Hepatic stellate cell (primary cell): ENCODE measurements at places on chromosomes 7 and 10.

DNA sequence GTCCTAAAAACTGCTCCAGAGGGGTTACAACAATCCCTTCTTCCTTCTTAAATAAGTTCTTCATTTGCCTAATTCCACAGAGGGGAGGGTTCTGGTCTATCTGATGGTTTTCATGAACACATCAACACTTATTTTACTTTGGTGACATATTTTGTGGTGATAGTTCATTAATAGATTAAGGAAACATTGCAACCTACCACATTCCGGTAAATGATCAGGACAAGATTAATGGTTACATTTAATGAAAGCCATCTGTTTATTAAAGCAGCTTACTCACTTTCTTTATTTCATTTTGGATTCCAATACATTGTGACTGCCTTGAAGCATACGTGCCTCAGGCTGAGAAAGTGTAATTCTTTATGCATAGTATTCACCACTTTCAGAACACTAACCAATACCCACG, 101.0 kb downstream of the SKIDA1 start:
- DNase-seq, result no peak

GRCh38 chr10:11081408-11081807, 63.7 kb downstream of the CELF2 start:
- DNase-seq, result no peak

DNA sequence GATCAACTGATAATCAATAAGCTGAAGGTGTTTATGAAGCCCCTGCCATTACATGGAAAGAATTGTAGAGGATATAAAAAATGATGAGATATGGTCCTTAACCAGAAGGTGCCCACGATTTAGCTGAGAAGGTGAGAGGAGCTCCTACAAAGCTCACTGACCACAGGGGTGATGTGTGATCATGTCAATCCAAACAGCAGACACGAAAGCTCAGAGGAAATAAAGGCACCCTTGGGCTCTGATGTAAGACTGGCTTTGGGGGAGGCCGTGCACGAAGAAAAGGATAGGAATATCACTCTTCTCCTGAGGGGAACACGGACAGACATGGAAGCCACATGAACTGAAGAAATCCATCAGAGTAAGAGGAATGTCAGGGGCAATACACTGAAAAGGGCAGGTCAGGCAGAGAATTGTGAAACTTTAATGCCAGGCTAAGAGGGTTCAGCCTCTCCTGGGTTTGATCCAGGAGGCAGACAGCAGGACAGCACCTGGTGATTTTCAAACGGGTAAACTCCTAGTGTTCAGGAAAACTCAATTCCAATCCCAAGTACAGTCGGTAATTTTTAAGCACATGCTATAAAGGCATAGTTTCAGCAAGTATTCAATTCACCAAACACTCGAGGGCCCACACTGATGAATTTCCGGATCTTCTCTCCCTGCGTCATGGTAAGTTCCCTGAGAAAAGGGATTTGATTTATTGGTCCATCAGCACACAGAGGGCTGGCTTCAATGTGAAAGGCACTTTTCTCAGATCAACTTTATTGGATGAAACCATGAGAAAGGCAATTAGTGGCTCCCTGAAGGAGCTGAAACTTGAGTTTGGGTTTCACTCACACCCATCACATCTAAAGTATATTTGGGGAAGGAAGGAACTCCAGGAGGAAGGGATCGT, 163.8 kb downstream of the PRPF18 start:
- DNase-seq, result no peak

- DNase-seq, result no peak
These were observed 140.1 kb upstream of the UNC5B start for GRCh38 chr10:71072131-71072822.

GRCh38 chr7:94109556-94109955, 105.4 kb upstream of the BET1 start:
- DNase-seq, result no peak

GRCh38 chr7:121449329-121449728, 53.2 kb upstream of the FAM3C start:
- no peak for DNase-seq

DNA sequence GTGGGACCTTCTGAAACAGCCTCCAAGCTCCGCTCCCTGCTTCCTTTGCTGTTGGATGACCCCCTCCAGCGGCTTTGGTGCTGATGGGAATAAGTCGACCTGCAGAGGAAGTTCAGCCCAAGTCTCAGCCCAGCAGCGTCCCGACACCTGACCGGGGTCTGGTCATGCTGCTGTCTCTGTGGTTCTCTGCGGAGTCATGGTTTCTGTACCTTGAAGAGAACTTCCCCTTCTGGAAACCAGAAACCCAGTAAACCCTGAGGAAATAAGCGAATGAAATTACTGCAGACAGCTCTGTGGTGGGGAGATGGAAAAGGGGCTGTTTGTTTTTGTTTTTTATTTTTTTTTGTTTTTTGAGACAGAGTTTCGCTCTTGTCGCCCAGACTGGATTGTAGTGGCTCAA, 18.3 kb upstream of the ZNF12 start:
- DNase-seq, result no peak

DNA sequence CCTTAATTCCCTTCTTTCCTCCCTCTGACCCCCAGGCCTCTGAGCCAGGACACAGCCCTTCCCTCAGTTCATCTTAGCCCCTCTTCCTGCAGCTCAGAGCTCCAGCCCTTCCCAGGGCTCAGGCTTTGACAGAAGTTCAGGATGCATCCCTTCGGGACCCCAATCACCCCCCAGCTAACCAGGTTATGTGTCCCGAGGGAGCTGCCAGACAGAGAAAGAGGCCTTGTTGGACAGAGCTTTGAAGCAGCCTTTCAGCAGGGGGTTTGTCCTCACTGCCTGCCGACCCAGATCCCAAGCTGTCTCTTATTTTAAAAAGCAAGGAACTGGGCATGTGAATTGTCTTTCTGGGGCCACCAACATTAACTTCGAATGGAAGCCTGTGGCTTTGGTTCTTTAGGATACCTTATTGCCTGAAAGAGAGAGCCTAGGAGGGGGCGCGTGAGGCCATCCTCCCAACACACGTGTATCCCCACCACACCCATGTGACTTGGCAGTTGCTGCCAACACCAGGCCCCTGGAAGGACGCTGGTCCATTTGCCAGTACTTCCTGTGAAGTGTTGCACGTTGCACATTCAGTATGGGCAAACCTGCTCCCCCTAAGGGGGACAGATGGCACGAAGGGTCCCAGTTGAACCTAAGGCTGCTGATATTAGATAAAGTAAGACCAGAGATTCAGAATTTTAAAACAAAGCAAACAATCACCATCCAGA, 858 bp downstream of the CCDC136 start:
- no peak for DNase-seq

DNA sequence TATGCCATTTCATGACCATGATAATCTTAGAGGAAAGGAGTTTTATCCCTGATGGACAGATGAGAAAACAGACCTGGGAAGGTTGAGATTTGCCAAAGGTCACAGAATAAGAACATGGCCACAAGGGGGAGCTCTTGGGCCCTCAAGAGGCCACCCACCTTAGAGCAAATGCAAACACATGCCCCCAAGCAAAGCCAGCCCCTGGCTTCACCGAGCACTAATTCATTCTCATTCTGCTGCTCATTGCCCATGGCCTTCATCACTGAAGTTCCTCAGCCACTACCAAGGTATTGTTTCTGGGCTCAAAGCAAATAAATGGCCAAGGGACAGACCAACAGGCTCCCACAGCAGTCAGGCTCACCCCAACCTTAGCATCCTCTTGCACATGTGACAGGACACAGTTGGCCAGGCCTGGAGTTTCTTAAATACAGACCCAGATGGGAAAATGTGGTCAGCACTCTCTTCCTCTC, 44.2 kb downstream of the PDLIM1 start:
- peak; percentile 47 for DNase-seq

DNA sequence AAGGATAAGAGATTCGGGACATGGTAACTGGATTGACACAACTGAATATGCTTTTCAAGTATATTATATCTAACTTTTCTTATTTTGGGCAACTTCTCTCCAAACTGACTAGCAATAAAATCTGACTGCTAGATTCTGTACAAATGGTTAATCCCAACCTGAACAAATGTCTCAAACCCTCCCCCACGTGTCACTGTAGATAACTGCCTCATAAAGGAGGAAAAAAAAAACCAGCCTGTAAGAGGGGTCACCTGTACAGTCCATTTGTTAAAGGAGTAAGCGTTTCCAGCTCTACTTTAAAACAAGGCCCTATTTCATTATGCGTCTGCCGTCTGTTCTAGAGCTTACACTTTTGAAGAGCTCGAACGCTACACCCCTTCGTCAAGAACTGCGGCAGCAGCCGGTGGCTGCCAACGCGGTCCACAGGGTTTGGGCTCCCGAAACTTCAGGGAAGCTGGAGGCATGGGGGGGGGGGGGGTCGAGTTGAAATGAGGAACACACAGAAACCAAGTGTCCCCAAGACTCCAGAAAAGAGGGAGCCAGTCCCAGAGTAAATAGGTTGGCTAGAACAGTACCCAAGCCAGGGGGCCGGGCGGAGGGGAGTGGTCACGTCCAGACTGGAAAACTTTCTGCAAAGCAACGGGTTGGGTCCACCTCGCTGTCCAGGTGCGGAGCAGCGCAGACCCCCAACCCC, 492 bp downstream of the COG5 start:
- DNase-seq, result peak; percentile 36

- DNase-seq, result no peak
These were observed 77.6 kb upstream of the RSU1 start for GRCh38 chr10:16894821-16895220.

GRCh38 chr7:69864822-69865221, 266.5 kb downstream of the AUTS2 start:
- no peak for DNase-seq

- DNase-seq, result no peak
These were observed 20.0 kb upstream of the GPR146 start for GRCh38 chr7:1024331-1024841.

DNA sequence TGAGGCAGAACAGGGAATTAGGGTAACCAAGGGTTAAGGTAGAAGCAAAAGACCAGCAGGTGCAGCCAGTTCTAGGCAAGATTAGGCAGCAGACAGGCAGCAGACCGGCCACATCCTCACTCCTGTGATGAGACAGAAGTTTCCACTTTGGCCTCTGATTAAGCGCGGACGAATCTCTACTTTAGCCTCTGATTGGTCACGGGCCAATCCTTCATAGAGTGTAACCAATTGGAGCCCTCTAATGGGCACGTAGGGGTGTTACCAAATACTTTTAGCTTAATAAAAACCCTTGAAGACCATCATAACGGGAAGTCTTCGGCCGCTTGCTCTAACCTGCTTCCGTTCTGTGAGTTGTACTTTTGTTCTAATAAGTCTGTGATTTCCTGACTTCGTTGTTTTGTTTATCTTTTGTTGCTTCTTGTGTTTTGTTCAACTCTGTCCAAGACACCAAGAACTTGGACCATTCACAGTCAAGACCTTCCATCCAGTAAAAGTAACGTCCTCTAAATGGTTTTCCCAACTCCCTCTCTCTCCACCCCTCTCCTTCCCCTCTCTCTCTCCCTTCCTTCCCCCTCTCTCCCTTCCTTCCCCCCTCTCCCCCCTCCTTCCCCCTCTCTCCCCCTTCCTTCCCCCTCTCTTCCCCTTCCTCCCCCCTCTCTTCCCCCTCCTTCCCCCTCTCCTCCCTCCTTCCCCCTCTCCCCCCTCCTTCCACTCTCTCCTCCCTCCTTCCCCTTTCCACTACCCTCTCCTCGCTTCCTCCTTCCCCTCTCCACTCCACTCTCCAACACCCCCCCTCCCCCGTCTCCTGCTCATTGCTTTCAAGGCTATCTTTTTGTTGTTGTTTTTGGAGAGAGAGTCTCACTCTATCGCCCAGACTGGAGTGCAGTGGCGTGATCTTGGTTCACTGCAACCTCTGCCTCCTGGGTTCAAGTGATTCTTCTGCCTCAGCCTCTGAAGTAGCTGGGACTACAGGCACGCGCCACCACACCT, 13.2 kb upstream of the MALSU1 start:
- DNase-seq, result no peak

GRCh38 chr10:61139592-61139953, 195.6 kb upstream of the RHOBTB1 start:
- no peak for DNase-seq

GRCh38 chr10:115866691-115867090, 406.3 kb downstream of the GFRA1 start:
- no peak for DNase-seq

- DNase-seq, result no peak
These were observed 743 bp upstream of the PYROXD2 start for GRCh38 chr10:98415731-98416119.

DNA sequence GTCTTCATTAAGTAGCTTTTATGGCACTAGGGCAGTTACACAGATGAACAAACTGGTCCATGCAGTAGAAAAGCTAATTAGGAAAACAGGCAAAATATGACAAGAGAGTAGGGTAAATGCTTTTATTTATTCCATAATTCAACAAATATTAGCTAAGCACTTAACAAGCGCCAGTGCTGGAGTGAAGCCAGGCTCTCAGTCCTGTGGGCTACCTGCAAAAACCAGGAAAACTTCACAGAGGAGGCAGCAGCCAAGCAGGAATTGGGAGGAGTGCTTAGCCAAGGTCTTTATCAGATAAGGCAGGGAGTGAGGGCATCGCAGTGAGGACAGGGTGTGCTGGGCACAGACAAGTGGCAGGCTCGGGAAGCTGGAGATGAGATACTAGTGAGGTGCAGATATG, 4.9 kb upstream of the KAT6B start:
- DNase-seq, result no peak

- no peak for DNase-seq
These were observed 186.3 kb downstream of the PLPP4 start for GRCh38 chr10:120643351-120643750.

DNA sequence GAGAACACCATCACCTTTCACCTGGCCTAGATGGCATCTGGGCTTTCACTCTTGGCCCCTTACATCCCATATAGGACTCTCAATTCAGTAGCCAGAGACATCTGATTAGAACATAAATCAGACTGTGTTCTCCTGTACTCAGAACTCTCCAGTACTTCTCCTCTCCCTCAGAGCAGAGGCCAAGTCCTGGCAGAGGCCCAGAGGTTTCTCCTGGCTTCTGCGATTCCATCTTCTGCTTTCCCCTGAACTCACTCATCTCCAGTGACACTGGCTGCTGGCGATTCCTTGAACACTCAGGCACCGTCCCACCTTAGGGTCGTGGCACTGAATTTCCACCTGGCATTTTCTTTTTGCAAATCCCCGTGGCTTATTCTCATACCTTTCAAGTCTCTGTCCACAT, 4.9 kb upstream of the NEUROD6 start:
- no peak for DNase-seq

GRCh38 chr7:26668821-26669220, 195.6 kb downstream of the SKAP2 start:
- no peak for DNase-seq

GRCh38 chr10:92164036-92164696, 126.7 kb downstream of the CPEB3 start:
- no peak for DNase-seq

- peak; percentile 10 for DNase-seq
These were observed 195.7 kb downstream of the CACNA2D1 start for GRCh38 chr7:82247814-82248433.

GRCh38 chr10:110007701-110008517, at the start of gene ADD3:
TSS of gene ADD3 (plus strand) at chr10:110007984. CDS start at chr10:110100654, 92,670 bp downstream.
- DNase-seq, result peak; percentile 92
